SHP77 (cell line): ENCODE measurements at places on chromosomes 2 and 18.

DNA sequence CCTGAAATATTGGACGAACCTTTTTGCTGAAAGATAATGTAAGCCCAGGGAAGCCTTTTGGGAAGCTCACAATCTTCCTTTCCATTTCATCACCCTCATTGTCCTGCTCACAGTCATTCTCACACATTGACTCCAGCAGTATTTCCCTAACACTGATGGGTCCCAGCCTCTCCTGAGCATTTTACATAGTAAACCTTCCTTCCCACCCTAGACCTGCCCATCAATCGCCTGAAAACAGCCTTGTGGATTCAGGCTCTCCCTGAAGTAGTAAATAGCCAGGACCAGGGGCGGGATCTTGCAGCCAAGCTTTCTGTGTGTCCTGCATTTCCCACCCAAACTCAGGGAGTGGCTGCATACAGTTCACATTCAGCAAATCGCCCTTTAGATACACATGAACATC lies 149.9 kb downstream of the CYRIA start:
- no peak for DNase-seq

- no peak for DNase-seq
Measured at GRCh38 chr2:26566081-26566375, 75.1 kb downstream of the CIB4 start.

- DNase-seq, result no peak
Measured at GRCh38 chr2:200138391-200139124, 167.9 kb upstream of the SPATS2L start.

GRCh38 chr2:140808820-140809219 lies 1322.0 kb downstream of the LRP1B start:
- DNase-seq, result peak; percentile 10

DNA sequence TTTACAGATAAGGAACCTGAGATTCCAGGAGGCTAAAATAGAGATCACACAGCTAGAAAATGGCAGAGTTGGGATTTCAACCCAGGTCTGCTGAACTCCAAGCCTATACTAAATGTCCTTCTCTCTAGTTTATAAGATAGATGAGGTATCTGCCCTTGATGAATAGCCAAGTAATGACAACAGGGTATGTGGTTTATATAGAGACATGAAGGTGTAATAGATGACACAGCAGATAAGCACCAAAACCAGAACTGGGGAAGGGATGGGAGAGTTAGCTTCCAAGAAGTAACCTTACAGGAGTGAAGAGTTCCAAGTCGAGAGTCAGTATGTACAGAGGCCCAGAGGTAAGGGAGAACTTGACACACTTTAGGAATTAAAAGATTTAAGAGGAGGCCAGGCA lies 104.7 kb upstream of the UBXN4 start:
- no peak for DNase-seq

GRCh38 chr2:111119822-111120252 lies 877 bp upstream of the BCL2L11 start:
- no peak for DNase-seq

GRCh38 chr2:113281910-113282746 lies 3.4 kb upstream of the PAX8 start:
- DNase-seq, result no peak

- DNase-seq, result no peak
Measured at GRCh38 chr2:65465124-65465523, 32.7 kb upstream of the SPRED2 start.

DNA sequence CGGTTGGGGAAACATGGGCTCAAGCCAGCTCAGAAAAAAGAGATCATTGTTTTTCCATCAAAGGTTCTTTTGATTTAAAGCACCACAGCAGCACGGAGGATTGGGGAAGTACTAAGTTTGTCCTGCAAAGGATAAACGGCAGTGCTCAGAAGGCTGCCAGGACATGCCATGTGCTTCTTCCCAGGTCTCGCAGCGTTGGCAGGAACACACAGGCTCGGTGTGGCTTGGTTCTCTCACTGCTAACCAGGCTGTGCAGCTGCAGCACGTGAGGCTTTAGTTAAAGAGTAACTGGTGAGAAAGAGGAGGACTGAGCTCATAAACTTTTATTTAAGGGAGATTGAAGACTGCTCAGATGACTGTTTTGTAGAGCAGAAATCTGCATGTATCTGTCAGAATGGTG lies 264.3 kb downstream of the TSN start:
- no peak for DNase-seq

- DNase-seq, result peak; percentile 7
Measured at GRCh38 chr2:215828528-215829184, 184.7 kb downstream of the MREG start.

DNA sequence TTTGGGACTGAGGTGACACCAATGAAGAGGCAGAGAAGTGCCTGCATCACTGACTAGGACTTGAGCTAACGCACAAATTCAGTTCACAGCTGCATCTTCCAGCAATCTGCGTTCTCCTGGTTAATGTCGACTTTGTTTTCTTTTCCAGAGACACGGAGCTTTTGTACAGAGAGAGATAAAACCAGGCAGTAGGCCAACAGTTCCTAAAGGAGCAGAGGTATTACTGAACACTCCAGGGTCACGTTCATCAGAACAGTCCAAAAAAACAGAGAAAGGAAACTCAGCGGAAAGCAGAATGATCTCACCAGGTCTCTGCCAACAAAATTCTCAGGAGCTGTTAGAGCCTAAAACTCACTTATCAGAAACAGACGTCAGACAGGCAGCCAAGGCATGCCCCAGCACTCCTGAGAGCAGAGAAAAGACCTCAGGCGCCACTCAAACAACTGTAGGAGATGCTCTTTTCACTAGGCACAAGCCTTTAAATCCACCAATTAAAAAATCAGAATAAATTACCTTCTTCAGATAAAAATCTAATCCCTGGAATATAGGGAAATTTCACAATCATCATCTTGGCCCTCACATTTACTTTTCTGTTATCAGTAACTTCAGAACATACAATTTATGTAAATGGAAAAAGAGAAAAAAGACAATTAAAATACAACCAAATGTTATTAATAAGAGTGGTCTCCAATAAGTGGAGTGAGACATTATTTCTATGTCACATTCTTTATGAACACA lies 95.9 kb upstream of the SPTBN1 start:
- DNase-seq, result no peak

DNA sequence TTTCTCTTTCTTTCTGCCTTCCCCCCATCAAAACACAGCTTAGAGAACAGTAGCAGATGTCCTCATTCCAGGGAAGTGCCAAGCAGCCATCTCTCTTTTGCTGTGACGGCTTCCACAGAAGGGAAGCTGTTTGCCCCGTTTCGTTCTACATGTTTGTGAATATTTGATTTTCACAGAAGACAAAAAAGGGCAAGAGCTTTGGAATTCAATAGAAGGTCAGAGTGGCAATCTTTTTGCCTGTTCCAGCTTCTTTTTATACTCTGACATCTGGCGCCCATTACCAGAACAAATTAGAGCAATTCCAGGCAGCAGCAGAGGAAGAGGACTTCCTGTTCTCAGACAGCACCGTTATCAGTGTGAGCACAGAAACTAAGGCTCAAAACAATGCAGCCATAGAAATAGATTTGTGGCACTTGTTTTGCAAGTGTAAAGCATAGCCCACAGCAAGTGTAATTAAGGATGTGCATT lies 79.0 kb upstream of the CDH19 start:
- DNase-seq, result peak; percentile 40

DNA sequence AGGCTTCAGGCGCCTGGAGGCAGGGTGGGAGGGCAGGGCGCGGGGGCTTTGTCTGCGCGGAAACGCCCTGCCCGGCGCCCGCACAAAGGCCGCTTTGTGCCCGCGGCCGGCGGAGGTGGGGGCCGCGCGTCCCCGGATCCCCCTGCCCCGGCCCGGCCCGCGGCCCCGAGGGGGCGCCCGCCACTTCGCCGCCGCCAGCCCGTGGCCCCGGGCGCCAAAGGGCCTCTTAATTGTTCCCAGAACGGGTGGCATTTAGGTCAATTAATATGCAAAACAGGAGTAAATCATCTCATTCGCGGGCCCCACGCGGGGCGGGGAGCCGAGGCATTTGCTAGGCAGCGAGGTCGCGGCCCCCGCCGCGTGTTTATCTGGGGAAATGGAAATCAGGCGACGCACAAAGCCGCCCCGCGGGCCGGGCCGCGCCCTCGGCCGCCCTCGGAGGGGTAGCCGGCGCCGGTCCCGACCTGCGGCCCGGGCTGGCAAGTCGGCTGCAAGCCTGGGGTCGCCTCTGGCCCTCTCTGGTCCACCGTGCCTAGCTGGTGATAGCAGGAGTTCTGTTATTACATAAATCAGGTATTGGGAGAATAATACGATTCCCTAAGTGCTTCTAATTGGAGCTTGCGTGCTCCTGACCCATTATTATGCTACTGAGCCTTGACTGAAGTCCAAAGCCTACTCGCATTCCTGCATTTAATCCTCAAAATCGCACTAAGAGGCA lies 148.2 kb upstream of the GLI2 start:
- DNase-seq, result no peak
